ENCODE measurements at places on chromosomes 2 and 18. TPM values are rescaled to one million over a fixed set of nuclear protein-coding genes. Genes with fewer than 3 reads are reported as not detected.

DNA sequence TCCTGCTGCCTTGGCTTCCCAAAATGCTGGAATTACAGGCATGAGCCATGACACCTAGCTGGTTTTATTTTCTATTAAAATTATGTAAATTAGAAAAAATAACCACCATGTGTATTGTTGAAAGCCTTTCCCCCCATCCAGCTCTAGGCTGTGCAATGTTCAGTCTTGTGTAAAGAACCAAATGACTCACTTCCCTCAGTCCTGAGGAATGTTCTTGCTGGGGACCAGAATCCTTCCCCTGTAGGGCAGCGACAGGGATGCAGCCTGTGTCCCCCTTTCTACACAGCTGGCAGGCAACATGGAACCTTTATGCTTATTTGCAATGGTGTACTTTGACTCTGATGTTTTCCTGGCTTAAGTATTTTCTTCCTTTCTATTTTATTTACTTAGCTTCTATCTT lies 29.4 kb downstream of the AOX1 start:
- H3K4me1 ChIP-seq = peaks cover 90% of the 10 kb centered on the region
- peaks cover 39% of the 10 kb centered on the region for H3K36me3 ChIP-seq
- H3K27ac ChIP-seq = peak overlapping the region; percentile 93
- no peaks in the 10 kb centered on the region for H3K27me3 ChIP-seq
- peak overlapping the region; percentile 15 for H3K4me3 ChIP-seq

DNA sequence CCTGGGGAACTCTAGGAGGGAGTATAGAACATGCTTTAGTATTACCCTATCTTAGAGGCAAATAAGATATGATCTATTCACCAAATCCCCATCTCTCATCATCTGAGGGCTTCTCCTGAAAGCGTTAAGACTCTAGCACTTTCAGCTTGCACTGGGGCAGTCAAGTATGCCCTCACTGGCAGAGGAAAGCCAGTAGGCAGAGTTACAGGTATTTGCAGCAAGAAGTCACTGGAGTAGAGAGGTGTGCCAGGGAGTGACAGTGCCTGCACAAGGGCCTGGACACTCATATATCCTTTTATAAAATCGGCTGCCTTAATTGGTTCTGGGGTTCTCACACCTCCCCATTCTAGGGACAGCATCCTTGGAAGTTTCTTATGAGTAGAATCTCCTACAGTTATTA lies 31.9 kb upstream of the CCDC85A start:
- no peaks in the 10 kb centered on the region for H3K36me3 ChIP-seq
- H3K27ac ChIP-seq = no peak overlapping the region
- no peak for DNase-seq
- H3K4me1 ChIP-seq = no peaks in the 10 kb centered on the region
- peaks cover 44% of the 10 kb centered on the region for H3K27me3 ChIP-seq

DNA sequence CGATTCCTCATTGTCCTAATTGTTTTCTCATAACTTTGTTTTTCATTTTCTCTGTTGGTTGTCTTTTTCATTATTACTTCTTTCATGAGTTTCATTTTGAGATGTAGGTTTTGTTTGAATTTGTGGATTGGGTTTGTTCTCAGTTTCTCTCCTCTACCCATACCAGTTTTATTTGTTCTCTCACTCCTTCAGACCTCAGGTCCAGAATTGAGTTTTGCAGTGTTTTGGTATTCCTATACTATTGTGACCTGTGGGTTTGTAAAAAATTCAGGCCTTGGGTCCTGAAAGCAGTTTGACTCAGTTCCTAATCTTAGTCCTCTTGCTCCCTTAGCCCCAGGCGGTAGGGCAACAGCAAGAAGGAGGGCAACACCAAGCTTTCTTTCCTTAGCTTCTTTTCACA lies 28.3 kb upstream of the UBE2E3 start:
- H3K4me1 ChIP-seq = no peaks in the 10 kb centered on the region
- no peak overlapping the region for H3K27ac ChIP-seq
- no peak overlapping the region for H3K4me3 ChIP-seq
- H3K27me3 ChIP-seq = no peaks in the 10 kb centered on the region
- no peaks in the 10 kb centered on the region for H3K36me3 ChIP-seq

DNA sequence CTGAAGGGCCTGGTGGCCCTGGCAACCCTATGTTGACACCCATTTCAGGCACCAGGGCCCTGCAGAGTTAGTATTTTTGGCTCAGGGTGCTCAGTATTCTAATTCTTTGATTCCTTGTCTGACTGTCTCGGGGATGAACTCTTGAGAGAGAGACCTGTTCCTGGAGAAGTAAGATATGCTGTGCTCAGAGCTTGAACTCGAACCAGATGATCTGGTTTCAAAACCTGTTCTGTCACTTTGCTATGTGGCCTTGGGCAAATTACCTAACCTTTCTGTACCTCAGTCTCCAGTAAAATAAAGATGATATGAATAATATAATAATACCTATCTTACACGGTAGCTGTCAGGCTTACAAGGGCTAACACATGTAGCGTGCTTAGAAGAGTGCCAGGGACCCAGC lies 294.2 kb downstream of the DYSF start:
- DNase-seq = no peak
- no peak overlapping the region for H3K4me3 ChIP-seq
- peak overlapping the region; percentile 70 for H3K27ac ChIP-seq
- peaks cover 64% of the 10 kb centered on the region for H3K4me1 ChIP-seq

GRCh38 chr2:44807201-44808025 lies 134.1 kb upstream of the SIX3 start:
- H3K4me3 ChIP-seq = no peak overlapping the region
- DNase-seq = no peak
- H3K36me3 ChIP-seq = no peaks in the 10 kb centered on the region
- no peak overlapping the region for H3K27ac ChIP-seq
- H3K4me1 ChIP-seq = no peaks in the 10 kb centered on the region

- no peak overlapping the region for H3K27ac ChIP-seq
- peak; percentile 21 for DNase-seq
- peaks cover 35% of the 10 kb centered on the region for H3K27me3 ChIP-seq
- no peaks in the 10 kb centered on the region for H3K4me1 ChIP-seq
- H3K4me3 ChIP-seq = no peak overlapping the region
- H3K36me3 ChIP-seq = no peaks in the 10 kb centered on the region
Measured at GRCh38 chr18:37476182-37476581, 89.4 kb downstream of the CELF4 start.

- no peak for DNase-seq
- H3K4me3 ChIP-seq = no peak overlapping the region
- peaks cover 4% of the 10 kb centered on the region for H3K36me3 ChIP-seq
- H3K27me3 ChIP-seq = peaks cover 4% of the 10 kb centered on the region
- peaks cover 9% of the 10 kb centered on the region for H3K4me1 ChIP-seq
- no peak overlapping the region for H3K27ac ChIP-seq
Measured at GRCh38 chr2:205636549-205637319, 45.6 kb upstream of the NRP2 start.

DNA sequence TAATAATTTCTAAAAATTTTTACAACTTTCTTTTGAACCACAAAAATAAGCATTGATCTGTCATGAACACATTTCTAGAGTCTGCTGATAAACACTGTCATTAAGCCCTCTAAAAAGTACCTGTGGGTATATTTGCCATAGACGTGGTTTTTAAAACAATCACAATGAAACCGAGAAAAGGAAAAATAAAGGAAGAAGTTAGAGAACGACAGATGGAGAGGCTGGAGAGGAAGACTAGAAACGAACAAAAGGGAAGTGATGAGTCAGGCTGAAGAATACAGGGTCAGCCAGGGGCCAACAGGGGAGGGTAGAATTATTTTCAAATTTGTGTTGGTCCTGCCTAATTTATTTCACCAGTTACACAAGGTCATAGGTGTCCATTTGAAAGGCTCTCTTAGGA lies 62.0 kb downstream of the MYL12B start:
- H3K36me3 ChIP-seq = no peaks in the 10 kb centered on the region
- H3K4me3 ChIP-seq = no peak overlapping the region
- no peaks in the 10 kb centered on the region for H3K27me3 ChIP-seq
- no peak overlapping the region for H3K27ac ChIP-seq
- H3K4me1 ChIP-seq = peaks cover 20% of the 10 kb centered on the region

DNA sequence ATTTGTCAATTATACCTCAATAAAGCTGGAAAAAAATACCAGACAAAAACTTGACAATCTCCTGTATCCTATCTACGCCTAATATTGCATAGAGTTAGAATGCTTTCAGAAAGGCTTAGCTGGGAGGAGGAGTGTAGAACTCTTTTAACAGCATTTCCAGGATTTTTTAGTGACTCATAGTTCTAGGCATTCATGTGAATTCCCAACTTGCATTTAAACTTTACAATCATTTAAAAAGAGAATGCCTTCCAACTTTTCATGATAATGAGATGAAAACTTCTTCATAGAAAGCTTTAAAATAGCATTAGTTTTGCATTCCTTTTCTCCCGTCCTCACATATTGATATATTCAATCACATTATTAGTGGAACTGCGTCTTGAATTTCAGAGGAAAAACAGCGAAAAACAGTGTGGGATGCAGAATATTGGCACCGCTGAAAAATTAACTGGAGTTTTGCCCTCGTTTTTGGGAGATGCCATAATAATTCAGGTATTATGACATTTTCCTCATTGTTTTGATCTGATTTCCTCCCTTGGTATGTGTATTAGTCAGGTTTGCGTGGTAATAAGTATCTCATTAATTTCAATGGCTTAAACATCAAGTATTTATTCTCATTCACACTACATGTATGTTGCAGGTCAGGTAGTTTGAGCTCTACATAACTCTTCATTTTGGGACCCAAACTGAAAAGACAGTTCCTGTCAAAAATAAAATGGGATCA lies 293.2 kb upstream of the FIGN start:
- no peaks in the 10 kb centered on the region for H3K36me3 ChIP-seq
- no peak overlapping the region for H3K27ac ChIP-seq
- H3K4me3 ChIP-seq = no peak overlapping the region
- no peaks in the 10 kb centered on the region for H3K4me1 ChIP-seq
- no peaks in the 10 kb centered on the region for H3K27me3 ChIP-seq

GRCh38 chr2:235049719-235050118 lies 97.9 kb downstream of the SH3BP4 start:
- H3K4me1 ChIP-seq = peaks cover 56% of the 10 kb centered on the region
- peak overlapping the region; percentile 84 for H3K27ac ChIP-seq
- no peak for DNase-seq
- H3K4me3 ChIP-seq = no peak overlapping the region
- peaks cover 39% of the 10 kb centered on the region for H3K27me3 ChIP-seq
- peaks cover 75% of the 10 kb centered on the region for H3K36me3 ChIP-seq

- no peaks in the 10 kb centered on the region for H3K4me1 ChIP-seq
- no peak overlapping the region for H3K27ac ChIP-seq
- no peaks in the 10 kb centered on the region for H3K36me3 ChIP-seq
Measured at GRCh38 chr2:220424561-220424960, 797.1 kb downstream of the SLC4A3 start.

GRCh38 chr2:9914384-9915065 lies 37.0 kb upstream of the GRHL1 start:
- peaks cover 24% of the 10 kb centered on the region for H3K4me1 ChIP-seq
- peak overlapping the region; percentile 76 for H3K27ac ChIP-seq
- peak; percentile 61 for DNase-seq
- no peak overlapping the region for H3K4me3 ChIP-seq
- peaks cover 4% of the 10 kb centered on the region for H3K36me3 ChIP-seq
- H3K27me3 ChIP-seq = no peaks in the 10 kb centered on the region

DNA sequence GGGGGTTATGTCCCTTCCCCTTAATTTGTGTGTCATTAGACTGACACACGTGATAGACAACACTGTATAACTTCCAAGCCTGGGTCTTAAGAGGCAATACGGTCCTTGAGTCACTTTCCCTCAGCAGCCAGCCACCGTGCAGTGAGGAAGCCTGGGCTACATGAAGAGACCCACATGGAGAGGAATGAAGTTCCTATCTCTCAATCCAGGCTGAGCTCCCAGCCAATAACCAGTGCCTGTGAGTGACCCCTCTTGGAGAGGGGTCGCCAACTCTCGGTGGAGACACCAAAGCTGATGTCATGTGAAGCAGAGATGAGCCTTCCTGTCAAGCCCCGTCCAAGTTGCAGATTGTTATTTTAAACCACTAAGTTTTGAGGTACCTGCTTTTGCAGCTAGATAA lies 5.7 kb upstream of the WDSUB1 start:
- H3K4me1 ChIP-seq = peaks cover 19% of the 10 kb centered on the region
- no peak overlapping the region for H3K4me3 ChIP-seq
- H3K27ac ChIP-seq = no peak overlapping the region
- no peak for DNase-seq
- no peaks in the 10 kb centered on the region for H3K27me3 ChIP-seq
- H3K36me3 ChIP-seq = no peaks in the 10 kb centered on the region

- peaks cover 6% of the 10 kb centered on the region for H3K4me1 ChIP-seq
- DNase-seq = peak; percentile 77
- H3K27me3 ChIP-seq = peaks cover 38% of the 10 kb centered on the region
Measured at GRCh38 chr2:70861777-70862625, 26.4 kb upstream of the CD207 start.

DNA sequence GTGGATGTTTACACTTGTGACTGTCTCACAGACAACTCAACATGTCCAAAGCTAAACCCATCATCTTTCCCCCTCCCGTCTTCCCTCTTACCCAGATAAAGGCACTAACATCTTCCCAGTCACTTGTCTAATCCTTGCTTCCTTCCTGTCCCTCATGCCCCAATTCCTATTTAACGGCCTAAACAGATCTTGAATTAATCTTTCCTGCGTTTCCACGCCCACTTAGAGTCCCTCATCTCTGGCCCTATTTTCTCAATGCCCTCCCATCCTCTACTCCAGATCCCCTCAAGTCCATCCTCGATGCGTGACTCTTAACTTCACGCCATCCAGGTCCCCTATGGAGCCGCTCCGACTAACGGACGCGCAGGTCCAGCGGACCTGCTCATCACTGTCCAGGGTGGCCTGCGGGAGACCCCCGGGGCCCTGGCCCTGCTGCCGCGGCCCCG lies 682 bp upstream of the SCLY start:
- DNase-seq = no peak
- H3K27ac ChIP-seq = peak overlapping the region; percentile 86
- peaks cover 22% of the 10 kb centered on the region for H3K4me1 ChIP-seq

DNA sequence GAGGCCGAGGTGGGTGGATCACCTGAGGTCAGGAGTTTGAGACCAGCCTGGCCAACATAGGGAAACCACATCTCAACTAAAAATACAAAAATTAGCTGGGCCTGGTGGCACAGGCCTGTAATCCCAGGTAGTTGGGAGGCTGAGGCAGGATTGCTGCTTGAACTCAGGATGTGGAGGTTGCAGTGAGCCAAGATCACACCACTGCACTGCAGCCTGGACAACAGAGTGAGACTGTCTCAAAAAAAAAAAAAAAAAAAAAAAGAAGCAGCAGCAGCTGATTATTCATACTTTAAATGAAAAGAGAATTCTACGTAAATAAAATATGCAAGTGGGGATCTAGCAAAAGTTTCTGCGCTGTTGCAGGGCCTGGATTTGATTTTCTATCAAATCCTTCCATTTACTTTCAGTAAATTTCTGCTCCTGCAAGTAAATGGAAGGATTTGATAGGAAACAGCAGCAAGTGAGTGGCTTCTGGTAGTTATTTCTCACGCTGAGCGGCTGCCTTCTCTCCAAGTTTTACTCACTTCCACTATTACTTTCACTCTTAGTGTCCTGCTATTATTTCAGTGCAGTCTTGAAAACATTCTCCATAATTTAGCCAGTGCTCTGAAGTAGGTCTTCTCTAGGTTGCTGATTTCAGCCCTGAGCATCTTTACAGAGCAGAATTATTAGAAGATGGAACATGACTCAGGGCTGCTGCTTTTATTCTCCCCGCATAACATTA lies 68.4 kb downstream of the SLC16A14 start:
- H3K27me3 ChIP-seq = no peaks in the 10 kb centered on the region
- no peak for DNase-seq
- no peaks in the 10 kb centered on the region for H3K36me3 ChIP-seq
- H3K27ac ChIP-seq = no peak overlapping the region

GRCh38 chr2:58186501-58186900 lies 54.6 kb downstream of the FANCL start:
- peaks cover 9% of the 10 kb centered on the region for H3K36me3 ChIP-seq
- H3K27me3 ChIP-seq = no peaks in the 10 kb centered on the region
- no peak overlapping the region for H3K4me3 ChIP-seq
- H3K27ac ChIP-seq = no peak overlapping the region
- no peaks in the 10 kb centered on the region for H3K4me1 ChIP-seq

The TGFBRAP1 gene
- 19.4 TPM for total RNA-seq

The FAM110C gene
- total RNA-seq = not detected

The L3MBTL4 gene
- total RNA-seq = not detected

The RRM2 gene
- 146 TPM for total RNA-seq

The COL6A3 gene
- 596 TPM for total RNA-seq

The ELAC1 gene
- total RNA-seq = 6.2 TPM
